ENCODE measurements at places on chromosomes 5 and 9.

- peak; percentile 35 for DNase-seq
Measured at GRCh38 chr9:104993291-104993963, 65.5 kb upstream of the ABCA1 start.

GRCh38 chr9:133803028-133803585 is 65.0 kb upstream of the SARDH start:
- no peak for DNase-seq

DNA sequence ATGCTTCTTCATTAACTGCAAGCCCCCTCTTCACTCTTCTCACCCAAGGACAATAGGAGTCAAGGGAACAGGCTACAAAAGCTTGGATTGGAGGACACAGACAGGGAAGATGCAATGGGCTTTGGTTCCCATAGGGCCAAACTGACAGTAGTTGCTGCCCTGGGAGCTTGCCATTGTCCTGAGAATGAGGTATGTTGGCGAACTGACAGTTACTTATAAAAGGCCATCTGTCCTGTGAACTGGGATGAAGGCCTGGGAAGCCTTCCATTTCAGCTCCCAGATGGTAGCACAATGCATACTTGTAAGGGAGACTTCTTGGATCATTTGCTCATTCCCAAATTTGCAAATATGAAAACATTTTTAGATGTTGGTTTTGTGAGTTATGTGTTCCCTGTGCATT is 88.9 kb downstream of the SNCAIP start:
- DNase-seq, result no peak

DNA sequence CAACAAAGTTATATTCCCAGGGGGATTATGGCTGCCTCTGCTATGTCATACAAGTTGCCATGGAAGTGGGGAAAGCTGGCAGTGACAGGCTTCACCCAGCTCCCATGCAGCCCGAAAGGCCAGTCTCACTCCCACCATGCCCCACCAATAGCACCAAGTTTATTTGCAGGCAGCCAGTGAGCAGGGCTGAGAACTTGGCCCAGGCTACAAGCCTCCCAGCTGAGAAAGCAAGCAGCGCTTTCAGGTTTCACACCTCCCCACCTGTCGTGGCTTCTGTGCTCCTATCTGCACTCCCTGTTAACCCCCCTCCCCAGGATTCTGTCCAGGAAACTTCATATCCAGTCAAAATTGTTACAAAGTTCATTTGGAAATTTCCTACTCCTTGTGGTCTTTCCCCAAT is 155.0 kb downstream of the SAXO1 start:
- DNase-seq, result no peak

DNA sequence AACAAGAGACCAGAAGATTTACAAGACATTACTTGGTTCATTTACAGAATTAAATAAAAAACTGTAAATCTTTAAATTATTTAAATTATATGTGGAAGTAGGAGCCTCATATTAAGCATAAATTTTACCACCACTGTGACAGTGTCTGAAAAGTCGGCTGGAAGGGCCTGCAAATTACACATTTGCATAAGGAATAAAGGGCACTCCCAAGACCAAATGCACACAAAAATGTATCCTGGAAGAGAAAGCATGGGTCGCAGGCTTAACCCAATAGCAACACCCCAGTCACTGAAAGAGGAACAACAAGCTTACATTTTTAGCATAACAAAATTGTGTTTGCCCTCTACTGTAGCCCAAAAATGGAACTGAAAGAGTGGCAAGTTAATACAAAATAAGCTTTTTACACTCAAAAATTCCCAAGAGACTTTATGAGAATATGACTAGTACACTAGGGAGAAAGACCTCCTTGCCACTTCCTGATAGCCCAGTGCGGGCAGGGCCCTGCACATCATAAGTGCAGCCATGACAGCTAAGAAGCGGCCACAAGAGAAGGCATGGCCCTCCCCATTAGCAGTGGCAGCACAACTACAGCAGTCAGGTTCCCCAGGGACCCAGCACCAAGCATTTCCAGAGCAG is 482.0 kb downstream of the DTWD2 start:
- no peak for DNase-seq

DNA sequence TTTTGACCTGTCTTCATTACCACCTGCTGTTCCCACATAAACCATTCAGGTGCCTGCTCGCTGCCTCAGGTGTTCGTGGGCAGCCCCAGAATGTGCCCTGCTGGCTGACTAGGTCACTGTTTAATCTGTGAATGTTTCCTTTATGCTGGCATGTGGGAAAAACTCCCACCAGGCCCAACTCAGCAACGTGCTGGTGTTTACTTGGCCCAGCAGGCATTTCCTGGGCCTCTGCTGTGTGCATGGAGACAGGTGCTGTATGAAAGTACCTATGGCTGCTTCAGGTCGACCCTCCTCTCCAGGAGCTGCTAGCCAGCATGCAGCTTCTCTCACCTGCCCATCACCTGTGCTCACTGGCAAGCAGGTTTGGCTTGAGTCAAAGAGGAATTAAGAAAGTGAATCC is 65.8 kb downstream of the RAD23B start:
- DNase-seq, result no peak

DNA sequence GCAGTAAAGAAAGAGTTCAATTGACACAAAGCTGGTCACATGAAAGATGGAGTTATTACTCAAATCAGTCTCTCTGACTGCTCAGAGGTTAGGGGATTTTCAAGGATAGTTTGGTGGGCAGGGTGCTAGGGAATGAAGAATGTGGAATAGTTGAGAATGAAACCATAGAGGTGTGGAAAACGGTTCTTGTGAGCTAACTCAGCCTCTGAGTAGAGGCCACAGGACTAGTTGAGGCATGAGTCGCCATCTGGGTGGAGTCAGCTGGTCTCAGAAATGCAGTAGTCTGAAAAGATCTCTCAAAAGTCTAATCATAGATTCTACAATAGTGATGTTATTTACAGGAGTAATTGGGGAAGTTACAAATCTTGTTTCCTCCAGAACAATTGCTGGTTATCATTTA is 178.9 kb upstream of the SPEF2 start:
- DNase-seq, result peak; percentile 4

DNA sequence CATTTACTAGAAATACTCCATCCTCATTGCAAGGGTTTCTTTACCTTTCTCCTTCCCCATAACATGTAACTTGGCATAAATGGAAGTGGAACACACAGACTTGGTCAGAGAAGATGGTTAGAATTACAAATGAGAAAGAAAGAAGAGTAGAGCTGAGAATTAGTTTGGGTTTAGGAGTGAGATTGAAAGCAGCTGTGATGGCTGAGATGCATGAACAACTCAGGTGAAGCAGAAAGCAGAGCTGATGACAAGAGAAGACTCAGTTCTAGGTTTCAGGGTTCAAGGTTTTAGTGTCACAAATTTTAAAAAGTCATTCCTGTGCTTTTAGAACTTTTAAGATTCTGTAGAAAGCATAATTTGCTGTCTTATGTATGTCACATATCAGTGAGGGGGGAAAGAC is 54.0 kb downstream of the TMEM161B start:
- no peak for DNase-seq

DNA sequence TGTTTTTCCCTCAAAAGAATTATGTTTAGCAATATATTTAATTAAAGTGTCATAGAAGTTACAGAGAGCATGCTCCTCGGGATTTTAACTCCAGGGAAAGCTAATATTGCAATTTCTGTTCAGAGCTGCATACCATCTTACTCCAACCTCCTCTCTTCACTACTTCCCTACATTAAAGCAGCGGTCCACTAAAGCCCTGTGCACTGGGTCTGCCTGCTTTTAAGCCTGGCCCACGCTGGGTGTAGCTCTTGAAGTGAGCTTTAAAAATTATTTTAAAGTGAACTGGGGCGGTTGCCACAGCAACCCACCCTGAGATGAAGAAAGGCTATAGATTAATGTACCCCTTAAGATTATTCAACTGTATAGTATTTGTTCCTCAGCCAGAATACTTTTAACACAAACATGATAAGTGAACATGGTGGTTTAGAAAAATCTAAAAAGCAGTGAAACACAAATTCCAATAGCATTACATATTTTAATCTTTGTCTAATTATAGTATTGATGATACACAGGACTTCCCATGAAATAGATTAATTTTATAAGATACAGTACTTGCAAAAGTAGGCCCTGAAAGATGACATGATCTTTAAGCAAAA is 3.9 kb upstream of the MEF2C start:
- DNase-seq, result peak; percentile 62

- no peak for DNase-seq
Measured at GRCh38 chr9:125913551-125913950, 166.4 kb downstream of the PBX3 start.

DNA sequence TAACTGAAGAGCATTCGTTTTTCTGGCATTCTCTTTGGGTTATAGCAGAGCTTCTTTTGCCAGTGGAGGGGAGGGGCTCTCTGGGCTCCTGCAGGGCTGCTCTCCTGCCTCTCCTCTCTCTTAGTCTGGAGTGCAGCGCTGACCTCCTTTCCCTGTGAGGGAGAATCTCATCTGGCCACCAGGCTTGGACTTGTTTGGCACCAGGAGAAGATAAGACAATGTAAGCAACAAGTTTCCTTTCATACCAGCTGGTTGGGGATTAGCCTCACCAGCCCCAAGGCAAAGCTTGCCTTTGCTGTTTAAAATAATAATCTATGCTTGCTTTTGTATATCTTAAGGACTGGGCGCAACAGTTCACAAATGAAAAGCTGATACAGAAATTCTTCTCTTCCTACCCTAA is 196.4 kb downstream of the TLE4 start:
- no peak for DNase-seq

GRCh38 chr9:132235894-132236661 is 74.2 kb downstream of the NTNG2 start:
- DNase-seq, result peak; percentile 81

DNA sequence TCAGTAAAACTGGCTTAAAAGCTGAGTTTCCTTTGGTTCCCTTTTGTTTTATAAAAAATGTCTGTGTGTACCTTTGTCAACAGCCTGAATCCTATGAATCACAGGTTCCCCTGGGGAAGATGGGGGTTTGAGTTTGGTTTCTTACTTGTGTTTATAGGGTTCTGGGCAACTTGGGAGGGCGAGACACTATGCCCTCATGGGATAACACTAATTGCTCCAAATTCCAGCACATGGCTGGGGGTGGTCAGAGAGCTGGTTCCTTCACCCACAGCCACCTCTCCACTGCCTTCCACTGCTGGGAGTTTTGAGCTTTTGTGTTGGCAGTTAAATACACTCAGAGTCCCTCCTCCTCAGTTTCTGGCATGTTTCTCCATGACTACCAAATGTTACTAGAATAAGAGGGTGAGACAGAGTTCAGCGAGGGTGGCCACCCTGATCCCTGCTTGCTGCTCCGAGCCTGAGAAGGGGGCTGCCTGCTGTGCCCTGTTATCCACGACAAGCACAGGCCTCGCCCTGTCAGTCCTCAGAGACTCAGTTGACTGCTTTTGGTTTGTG is 83.0 kb upstream of the EPB41L4B start:
- no peak for DNase-seq

DNA sequence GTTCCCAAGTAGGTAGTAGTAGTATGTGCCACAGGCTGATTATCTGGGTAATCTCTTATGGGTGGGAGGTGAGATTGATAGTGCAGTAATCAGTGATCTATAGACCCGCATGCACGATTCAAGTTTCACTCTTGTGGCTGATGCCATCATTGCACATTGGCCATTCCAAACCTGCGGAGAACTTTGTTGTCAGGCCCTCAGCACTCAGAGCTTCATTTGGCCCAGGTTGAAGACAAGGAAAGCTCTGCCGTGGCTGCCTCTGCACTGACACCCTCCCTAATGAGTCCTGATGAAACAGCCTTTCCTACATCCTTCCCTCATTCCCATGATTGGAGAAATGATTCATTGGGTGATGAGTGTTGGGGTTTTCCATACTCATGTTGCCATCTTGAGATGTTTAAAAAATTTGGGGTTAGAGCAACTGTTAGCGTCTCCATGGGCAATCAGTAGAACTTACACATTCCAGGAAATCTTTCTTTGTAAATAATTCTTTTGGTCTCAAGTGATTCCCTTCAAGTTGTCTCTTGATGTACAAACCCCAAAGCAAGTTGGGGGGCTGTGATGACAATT is 22.9 kb downstream of the PROP1 start:
- DNase-seq, result no peak

DNA sequence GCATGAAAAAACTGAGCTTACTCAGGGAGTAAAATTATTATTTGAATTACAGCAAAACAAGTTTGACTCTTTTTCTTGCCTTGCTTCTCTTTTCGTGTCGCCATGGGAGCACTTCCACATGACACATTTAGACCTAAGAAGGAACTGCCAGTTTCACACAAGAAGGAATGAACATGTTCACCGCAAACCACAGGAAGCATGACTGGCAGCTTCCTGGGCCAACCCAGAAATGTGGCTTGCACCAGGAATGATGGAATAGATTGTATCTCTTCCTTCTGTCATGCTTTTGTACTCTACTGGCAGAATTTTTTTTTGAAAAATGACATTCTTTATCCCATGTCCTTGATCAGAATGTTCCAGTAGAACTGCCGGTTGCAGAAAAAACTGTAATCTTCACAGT is 32.9 kb upstream of the MAN2A1 start:
- peak; percentile 97 for DNase-seq

DNA sequence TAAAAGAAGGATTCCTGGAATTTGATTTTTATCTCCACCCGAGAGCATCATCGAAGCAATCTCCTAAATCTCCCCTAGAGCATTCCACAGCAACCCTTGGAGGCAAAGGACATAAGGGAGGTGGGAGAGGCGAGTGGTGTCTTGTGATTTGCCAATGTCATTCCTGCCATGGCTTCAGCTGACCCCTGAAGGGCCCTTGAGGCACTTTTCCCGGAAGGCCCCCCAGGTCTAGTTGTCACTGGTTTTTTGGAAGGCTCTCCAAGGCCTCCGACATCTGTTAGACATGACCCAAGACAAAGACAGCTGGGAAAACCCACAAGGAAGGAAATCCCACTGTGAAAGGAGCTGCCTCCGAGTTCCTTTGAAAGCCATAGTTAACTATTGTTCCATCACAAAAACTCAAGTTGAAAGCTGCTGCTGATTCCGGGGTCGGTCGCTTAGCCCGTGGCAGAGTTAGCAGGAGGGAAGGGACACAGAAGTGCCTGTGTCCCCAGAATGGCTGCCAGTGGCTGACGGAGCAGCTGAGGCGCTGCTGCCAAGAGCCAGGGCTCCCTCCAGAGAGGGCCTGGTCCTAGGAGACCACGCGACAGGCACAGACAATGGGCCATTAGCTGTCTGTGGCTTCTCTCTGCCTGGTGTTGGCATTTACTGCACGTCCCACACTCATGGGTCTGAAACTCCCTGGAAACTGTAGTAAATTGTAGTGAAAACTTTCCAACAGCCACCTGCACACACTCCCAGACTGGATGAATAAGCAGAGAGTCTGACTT is 24.4 kb upstream of the TRIO start:
- DNase-seq, result no peak

DNA sequence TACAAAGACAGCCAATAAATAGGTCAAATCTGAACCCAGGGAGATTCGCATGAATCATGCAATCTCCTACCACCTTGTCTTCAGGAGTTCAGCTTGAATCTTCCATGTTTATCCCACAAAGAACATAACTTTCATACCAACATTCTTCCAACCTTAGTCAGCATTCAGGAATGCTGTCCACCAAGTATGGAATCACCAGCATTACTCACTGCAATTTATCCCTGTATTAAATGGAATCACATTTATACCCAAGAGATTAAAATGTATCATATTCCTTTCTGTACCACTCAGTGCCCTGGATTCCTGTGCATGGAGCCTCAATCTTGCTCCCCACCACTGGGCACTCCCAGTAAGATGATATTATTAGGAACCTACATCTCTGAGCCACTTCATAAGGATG is 162.6 kb downstream of the GLIS3 start:
- no peak for DNase-seq

- DNase-seq, result no peak
Measured at GRCh38 chr5:146137967-146138403, 32.6 kb upstream of the PLAC8L1 start.

- no peak for DNase-seq
Measured at GRCh38 chr9:76734716-76735115, 29.5 kb upstream of the PCA3 start.
